ENCODE measurements at places on chromosomes 12 and 14.
A peak's percentile ranks its signal among the peaks of the same experiment; 100 is the strongest.

DNA sequence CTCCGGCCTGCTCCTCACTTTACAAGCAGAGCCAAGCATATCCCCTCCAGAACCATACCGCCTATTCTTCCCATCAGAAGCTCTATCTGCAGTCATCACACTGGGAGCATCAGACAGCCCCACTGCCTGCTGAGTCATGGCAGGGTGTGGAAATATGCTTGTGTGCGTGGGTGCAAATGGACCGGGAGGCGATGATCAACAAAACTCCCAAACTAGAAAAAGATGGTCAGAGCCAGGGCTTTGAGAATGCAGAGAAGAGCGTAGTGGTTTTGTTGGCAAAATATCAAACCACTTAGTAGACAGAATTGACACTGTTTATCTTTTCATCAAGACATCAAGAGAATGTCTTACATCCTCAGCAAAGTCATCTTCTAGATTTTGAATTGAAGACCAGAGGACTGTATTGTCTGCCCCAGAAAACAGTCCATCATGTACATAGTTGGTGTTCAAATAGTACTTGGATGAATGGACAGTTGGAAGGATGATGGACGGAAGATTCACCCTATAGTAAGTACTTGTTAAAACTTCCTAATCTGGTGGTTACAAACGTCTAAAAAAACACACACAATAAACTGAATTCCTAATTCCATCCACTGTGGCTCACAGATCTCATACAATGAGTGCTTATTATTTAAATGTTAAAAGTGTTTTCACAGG lies 54.9 kb downstream of the VWF start:
- no peak for DNase-seq
- no peak overlapping the region for H3K4me3 ChIP-seq
- peaks cover 3% of the 10 kb centered on the region for H3K4me1 ChIP-seq
- H3K36me3 ChIP-seq: no peaks in the 10 kb centered on the region
- H3K27me3 ChIP-seq: no peaks in the 10 kb centered on the region

- H3K27ac ChIP-seq: no peak overlapping the region
- H3K27me3 ChIP-seq: peaks cover 17% of the 10 kb centered on the region
- H3K4me3 ChIP-seq: peak overlapping the region; percentile 36
- H3K4me1 ChIP-seq: peaks cover 39% of the 10 kb centered on the region
- DNase-seq: peak; percentile 77
Measured at GRCh38 chr12:95446506-95446900, 27.4 kb upstream of the METAP2 start.

DNA sequence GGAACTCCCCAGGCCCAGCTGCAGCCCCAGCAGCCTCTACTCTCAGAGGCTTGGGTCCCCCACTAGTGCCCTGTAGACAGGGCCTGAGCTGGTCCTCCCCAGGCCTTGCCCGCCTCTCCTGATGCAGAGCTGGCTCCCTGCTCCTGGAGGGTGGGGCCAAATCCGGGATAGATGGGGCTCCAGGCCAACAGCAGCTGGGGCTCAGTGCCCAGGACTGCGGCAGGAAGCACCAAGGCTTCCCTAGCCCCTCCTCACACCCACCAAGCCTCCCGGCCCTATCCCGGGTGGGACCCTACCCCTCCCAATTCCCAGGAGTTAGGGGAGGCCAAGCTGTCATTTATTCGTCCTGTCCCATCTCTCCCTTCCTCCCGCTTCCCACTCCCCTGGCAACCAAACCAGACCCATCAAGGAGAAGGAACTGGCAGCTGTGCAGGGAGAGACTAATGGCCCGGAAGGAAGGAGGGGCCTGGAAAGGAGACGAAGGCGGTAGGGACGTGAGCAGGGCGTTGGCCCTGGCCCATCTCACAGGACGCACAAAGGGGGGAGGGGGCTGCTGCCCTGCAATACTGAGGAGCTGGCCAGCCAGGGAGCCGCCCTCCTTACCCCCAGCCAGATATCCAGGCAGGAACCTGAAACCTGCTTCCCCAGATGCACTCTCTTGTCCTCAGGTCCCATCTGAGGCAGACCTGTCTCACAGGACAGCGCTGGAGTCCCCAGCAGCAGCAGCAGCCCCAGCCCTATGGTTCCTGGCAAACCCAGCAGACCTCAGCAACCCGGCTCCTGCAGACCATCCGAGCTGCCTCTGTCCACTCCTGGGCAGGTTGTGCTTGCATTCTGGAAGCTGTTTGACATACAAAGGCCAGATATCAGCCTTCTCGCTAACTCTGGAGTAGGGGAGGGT lies 1.6 kb upstream of the PRPH start:
- H3K27ac ChIP-seq: no peak overlapping the region
- peaks cover 27% of the 10 kb centered on the region for H3K4me1 ChIP-seq
- H3K36me3 ChIP-seq: no peaks in the 10 kb centered on the region
- DNase-seq: peak; percentile 58

DNA sequence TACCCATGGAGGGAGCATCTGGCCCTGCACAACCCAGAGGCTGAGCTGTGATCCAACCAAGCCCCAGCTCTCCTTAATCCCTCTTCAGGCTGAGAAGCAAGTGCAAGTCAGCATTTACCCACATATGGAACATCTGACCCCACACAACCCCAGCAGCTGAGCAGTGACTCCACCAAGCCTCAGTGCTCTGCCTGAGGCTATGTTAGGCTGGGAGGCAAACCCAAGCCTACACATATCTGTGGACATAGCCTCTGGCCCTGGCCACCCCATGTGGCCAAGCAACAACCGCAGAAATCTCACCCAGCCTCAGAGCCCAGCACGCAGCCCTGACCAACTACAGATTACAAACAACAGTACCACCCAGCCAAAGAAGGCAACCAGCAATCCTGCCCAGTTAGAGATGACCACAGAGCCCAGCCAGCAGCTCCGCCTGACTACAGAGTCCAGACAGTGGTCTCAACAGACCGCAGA lies 142.8 kb downstream of the NUAK1 start:
- H3K27ac ChIP-seq: no peak overlapping the region
- H3K36me3 ChIP-seq: no peaks in the 10 kb centered on the region
- H3K4me3 ChIP-seq: no peak overlapping the region
- peaks cover 7% of the 10 kb centered on the region for H3K4me1 ChIP-seq
- DNase-seq: no peak

DNA sequence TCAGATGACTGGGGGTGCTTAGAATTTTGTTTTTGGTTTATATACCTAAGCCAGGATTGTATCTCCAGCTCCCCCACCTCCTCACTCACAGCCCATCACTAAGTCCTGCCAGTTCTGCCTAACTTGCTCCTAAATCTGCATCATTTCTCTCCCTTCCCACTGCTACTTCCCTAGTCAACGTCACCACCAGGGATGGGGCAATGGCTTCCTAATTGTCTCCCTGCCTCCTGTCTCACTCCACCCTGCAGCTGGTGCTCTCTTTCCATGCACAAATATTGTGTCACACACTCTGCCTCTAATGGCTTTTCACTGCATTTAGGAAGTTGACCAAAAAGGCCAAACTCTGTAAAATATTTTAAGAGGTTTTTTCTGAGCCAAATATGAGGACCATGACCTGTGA lies 11.5 kb downstream of the OAS2 start:
- H3K4me1 ChIP-seq: no peaks in the 10 kb centered on the region
- no peak for DNase-seq
- H3K4me3 ChIP-seq: no peak overlapping the region
- no peak overlapping the region for H3K27ac ChIP-seq
- H3K36me3 ChIP-seq: no peaks in the 10 kb centered on the region

DNA sequence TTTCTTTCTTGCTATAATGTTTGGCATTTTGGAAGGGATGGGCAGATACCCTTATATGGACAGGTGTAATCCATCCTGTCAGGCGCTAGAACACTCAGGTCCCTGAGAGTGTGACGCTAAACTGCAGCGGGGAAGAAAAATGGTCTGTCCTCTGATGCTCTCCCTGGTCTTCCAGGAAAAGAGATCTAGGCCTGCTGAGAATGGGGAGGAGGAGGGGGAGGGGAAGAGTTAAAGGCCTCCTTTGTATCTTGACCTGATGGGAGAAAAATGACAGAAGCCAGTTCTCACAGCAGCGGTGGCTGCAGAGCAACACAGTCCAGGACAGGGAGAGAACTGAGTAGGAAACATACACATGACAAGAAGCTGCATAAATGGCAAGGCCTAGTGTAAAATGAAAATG lies 61.1 kb downstream of the RPS6KA5 start:
- peaks cover 10% of the 10 kb centered on the region for H3K4me1 ChIP-seq
- H3K36me3 ChIP-seq: no peaks in the 10 kb centered on the region
- H3K4me3 ChIP-seq: no peak overlapping the region
- peak overlapping the region; percentile 48 for H3K27ac ChIP-seq
- peak; percentile 38 for DNase-seq
- H3K27me3 ChIP-seq: no peaks in the 10 kb centered on the region

DNA sequence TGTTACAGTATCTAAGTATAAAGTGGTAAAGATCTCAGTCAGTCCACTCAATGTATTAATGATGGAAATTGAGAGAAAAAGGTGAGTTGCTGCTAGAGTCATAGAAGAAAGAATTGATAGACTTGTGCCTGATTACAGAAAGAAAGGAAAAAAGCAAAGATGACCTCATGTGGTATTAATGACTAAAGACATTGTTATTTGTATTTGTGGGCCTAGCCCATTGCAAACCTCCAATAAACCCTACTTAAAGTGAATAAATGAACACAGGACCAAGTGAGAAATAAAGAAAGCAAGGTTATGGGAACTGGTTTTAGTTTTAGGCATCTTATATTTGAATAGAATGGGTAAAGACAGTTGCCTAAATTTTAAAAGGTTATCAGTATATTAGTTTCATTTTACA lies 105.5 kb downstream of the SYT1 start:
- no peaks in the 10 kb centered on the region for H3K4me1 ChIP-seq
- H3K36me3 ChIP-seq: no peaks in the 10 kb centered on the region
- H3K27ac ChIP-seq: no peak overlapping the region
- H3K4me3 ChIP-seq: no peak overlapping the region
- DNase-seq: no peak

DNA sequence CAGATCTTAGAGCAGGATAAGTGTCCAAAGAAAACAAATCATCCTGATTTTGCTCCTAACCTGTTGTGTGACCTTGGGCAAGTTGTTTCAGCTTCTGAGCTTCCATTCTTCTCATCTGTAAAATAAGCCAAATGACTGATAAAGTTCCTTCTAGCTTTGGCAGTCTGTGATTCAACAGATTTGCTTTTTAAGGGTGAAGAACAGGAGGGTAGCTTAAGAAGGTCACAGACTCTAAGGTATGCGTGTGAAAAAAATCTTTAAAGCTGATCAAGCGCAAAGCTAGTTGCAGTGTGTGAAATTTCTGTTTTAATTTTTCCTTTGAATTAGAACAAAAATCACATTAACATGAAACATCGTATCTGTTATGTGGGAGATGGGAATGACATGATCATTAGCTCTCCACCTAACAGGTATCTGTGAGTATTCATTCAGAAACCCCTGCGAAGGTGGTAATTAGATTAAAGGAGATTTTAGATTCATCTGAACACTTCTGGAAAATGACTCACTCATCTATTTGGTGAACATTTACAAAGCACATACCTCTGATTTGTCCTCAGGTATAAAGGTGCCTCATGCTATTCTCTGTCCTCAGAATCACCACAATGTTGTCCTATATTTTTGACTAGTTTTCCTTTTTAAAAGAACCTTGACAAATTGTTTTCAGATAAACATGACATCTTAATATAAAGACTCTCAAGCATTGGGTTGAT lies 131.9 kb upstream of the CPM start:
- no peak overlapping the region for H3K27ac ChIP-seq
- DNase-seq: no peak
- no peak overlapping the region for H3K4me3 ChIP-seq
- H3K27me3 ChIP-seq: no peaks in the 10 kb centered on the region

DNA sequence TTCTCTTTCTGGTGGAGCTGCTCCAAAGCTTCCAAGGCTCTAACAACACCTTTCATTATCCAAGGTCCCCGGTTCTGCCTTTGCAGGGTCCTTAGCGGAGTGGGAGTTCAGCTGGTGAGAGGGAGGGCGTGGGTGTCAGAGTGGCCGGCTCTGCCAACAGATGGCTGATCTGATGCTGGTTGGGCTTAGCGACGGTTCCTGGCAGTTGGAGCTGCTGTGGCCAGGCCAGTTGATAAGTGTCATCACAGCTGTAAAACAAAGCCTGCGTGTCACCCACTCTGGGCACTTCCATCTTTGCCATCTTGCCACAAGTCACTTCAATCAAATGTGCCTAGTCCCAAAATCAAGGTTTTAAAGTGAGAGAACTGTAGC lies 36.3 kb downstream of the RIN3 start:
- H3K27me3 ChIP-seq: no peaks in the 10 kb centered on the region
- no peaks in the 10 kb centered on the region for H3K4me1 ChIP-seq
- no peak overlapping the region for H3K4me3 ChIP-seq
- DNase-seq: no peak

DNA sequence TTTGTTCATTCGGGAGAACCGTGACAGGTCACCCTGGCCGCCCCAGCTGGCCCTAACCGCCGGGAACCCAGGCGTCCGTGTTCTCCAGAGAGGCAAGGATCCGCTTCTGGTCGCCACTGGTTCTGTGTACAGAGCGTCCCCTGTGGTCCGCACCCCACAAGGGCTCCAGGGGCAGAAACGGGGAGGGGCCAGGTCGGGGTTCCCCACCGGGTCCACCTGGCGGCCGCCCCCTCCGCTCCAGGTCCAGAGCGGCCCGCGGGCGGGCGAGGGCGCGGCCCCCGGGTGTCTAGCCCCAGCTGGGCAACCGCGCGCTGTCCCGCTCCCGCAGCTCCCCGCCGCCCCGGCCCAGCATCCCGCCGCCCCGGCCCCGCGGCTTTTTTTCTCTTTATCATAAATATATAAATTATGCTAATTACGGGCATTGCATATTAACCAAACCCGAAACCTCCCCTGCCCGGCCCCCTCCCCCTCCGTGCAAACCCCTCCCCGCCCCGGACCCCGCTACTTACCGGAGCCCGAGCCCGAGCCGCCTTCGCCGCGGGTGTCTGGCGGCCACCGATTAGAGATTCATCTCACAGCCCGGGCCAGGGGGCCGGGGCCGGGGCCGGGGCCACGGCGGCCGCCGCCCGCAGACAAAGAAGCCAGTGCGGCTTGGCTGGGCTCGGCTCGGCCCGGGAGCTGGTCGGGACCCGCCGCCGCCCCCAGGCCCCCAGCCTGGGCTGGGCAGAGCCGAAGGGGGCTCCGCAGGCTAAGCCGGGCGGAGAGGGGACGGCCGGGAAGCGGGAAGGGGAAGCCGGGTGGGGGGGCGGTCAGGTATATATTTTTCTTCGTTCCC lies 512 bp downstream of the POU6F1 start:
- peak; percentile 69 for DNase-seq
- H3K4me3 ChIP-seq: peak overlapping the region; percentile 84
- H3K27me3 ChIP-seq: peaks cover 12% of the 10 kb centered on the region
- peaks cover 16% of the 10 kb centered on the region for H3K4me1 ChIP-seq

DNA sequence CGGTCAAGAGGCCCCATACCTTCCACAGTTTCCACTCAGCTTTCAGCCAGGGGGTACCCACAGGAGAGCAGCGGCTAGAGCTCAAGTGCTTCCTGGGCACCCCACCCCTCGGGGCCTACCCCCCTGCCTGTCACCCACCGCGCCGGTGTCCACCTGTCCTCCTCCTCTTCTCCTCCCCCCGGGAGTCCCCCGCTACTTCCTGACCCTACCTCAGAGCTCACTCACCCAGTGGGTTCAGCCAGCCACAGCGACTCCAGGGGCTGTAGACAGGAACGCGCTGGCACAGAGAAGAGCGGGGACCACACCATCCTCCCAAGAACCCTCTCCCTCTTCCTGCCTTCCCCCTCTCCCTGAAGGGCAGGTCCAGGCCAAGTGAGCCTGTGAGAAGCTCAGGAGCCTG lies 123.0 kb downstream of the ESRRB start:
- no peaks in the 10 kb centered on the region for H3K36me3 ChIP-seq
- no peak overlapping the region for H3K4me3 ChIP-seq
- no peaks in the 10 kb centered on the region for H3K4me1 ChIP-seq
- H3K27ac ChIP-seq: no peak overlapping the region
- DNase-seq: no peak

GRCh38 chr12:59660148-59660547 lies 64.3 kb downstream of the SLC16A7 start:
- no peak overlapping the region for H3K4me3 ChIP-seq
- no peak overlapping the region for H3K27ac ChIP-seq
- no peak for DNase-seq
- no peaks in the 10 kb centered on the region for H3K4me1 ChIP-seq
- no peaks in the 10 kb centered on the region for H3K27me3 ChIP-seq
